ENCODE measurements at places on chromosomes 4 and X.

DNA sequence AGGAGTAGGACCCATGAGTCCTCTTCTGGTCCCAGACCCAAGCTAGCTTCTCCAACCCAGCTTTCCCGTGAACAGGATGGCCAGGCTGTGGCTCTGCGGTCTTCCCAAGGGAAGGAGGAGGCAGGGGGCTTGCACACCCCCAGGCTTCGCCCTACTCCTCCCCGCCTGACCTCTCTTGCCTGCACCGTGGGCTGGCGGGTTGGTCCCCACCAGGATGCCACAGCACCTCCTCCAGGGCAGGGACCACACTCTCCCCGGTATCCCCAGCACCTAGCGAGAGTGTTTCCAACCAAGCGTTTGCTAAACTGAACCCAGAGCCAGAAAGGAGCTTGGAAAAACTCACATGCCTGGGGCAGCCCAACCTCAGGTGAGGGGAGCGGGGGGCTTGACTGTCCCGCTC is 9.0 kb upstream of the S100P start:
- DNase-seq = no peak

GRCh38 chr4:111854494-111855087 is 290.7 kb upstream of the FAM241A start:
- no peak for DNase-seq

GRCh38 chrX:101265869-101266428 is 25.2 kb downstream of the TAF7L start:
- DNase-seq = no peak

DNA sequence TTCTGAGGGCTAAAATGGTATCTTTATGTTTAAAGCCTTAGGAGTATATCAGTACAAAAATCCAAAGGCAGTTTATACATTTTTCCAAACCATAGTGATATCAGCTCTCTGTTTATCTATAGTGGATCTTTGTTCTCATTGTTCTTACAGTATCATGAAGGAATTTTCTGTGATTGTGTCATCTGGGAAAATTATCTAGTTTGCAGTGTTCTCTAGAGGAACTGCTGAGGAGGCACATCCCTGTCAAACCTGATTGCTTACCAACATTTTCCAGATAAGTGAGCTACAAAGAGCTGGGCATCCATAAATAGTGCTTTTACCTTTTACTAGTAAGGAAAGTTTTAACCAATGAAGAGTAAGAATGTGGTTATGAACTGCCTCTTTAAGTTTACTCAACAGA is 44.9 kb upstream of the SLC25A31 start:
- no peak for DNase-seq

DNA sequence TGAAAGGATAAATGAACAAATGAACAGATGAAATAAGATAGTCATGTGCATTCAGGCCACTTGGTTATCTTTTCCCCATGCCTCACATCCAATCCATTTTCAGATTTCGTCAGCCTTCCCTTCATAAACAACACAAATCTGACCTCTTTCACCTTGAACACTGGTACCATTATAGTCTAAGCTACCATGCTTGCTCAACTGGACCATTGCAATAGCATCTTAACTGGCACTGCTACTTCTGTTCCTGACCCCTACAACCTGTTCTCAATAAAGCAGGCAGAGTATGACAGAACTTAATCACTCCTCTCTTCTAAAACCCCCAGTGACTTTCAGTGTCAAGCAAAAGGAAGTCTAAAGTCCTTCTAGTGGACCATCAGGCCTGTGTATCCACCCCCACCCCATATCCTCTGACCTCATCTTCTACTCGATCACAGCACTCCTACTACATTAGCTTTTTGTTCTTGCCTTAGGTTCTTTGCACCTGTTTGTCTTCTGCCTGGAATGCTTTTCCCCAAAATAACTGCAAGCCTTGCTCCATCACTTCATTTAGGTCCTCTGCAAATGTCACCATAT is 40.7 kb downstream of the LARP7 start:
- DNase-seq = peak; percentile 14

GRCh38 chrX:153876112-153876491 is 9.9 kb downstream of the L1CAM start:
- no peak for DNase-seq
